ENCODE measurements at places on chromosomes 1 and 21. TPM values are rescaled to one million over a fixed set of nuclear protein-coding genes. Genes with fewer than 3 reads are reported as not detected.
A peak's percentile ranks its signal among the peaks of the same experiment; 100 is the strongest.

- no peak overlapping the region for H3K4me3 ChIP-seq
- no peak for DNase-seq
- no peak overlapping the region for H3K27ac ChIP-seq
- no peaks in the 10 kb centered on the region for H3K27me3 ChIP-seq
Measured at GRCh38 chr1:185632659-185633423, 101.3 kb upstream of the HMCN1 start.

- no peaks in the 10 kb centered on the region for H3K27me3 ChIP-seq
- H3K4me1 ChIP-seq = peaks cover 10% of the 10 kb centered on the region
- no peak overlapping the region for H3K4me3 ChIP-seq
- H3K36me3 ChIP-seq = peaks cover 9% of the 10 kb centered on the region
- DNase-seq = no peak
Measured at GRCh38 chr21:39265603-39266002, 47.8 kb downstream of the BRWD1 start.

DNA sequence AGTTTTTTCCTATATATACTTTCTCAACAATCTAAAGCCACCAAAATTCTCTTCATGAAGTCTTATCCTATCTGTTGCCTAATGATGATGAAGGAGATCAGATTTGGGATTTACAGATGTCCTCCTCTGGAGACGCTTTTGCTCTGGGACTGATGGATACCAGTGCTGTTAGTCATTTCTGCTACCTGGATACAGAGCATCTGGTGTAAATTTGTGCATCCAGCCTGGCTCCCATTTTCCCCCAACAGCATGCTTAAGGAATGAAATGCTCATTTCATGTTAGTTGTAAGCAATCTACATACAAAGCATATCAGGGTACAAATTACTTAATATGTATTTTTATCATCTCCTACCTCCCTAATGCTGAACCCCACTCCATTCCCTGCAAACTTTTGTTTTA, 57.7 kb downstream of the HNRNPR start:
- DNase-seq = no peak
- peak overlapping the region; percentile 52 for H3K27ac ChIP-seq
- H3K4me1 ChIP-seq = peaks cover 90% of the 10 kb centered on the region

DNA sequence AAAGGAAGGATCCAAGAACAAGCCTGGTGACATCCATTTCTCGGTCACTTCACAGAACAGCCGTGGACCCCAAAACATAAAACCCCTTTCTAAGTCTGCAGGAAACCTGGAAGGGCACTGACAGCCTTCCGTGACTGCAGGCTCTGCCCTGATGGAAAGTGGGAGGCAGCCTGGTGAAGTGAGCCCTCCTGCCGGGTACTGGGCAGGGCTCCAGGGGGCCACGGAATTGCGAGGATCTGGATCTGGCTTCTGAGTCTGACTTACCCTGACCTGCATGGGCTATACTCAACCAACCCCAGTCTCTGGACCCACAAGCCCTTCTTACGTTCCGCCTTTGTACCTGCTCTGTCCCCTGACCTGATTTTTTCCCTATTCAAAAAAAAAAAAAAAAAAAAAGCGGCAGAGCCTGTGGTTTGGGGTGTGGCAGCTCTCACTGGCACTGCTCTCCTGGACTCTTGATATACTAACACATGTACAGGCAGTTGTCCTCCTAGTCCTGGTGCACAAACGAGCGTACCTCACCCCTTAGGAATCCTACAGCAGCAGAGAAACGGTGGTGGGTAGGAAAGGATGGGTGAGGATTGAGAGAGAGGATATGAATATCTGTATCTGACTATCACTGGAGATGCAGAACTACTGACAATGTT, 82.9 kb downstream of the BEND5 start:
- no peaks in the 10 kb centered on the region for H3K36me3 ChIP-seq
- no peak overlapping the region for H3K27ac ChIP-seq
- no peaks in the 10 kb centered on the region for H3K4me1 ChIP-seq
- no peak for DNase-seq
- H3K27me3 ChIP-seq = peaks cover 5% of the 10 kb centered on the region
- no peak overlapping the region for H3K4me3 ChIP-seq

- no peak overlapping the region for H3K27ac ChIP-seq
- DNase-seq = no peak
Measured at GRCh38 chr21:29157080-29157479, 26.6 kb downstream of the MAP3K7CL start.

GRCh38 chr21:36852864-36853263, 113.6 kb downstream of the HLCS start:
- H3K27ac ChIP-seq = no peak overlapping the region
- H3K36me3 ChIP-seq = no peaks in the 10 kb centered on the region
- H3K4me1 ChIP-seq = peaks cover 21% of the 10 kb centered on the region
- no peak for DNase-seq
- no peak overlapping the region for H3K4me3 ChIP-seq

GRCh38 chr1:247857069-247857984, at the start of gene TRIM58:
Gene TRIM58, plus strand, starts transcription at chr1:247857187. Its CDS starts 60 bp downstream, at chr1:247857247.
- no peak within 1 kb of the TSS for H3K27ac ChIP-seq
- H3K4me1 ChIP-seq = peaks cover 6% of the 10 kb centered on the region
- H3K4me3 ChIP-seq = no peak within 1 kb of the TSS
- no peaks in the 10 kb centered on the region for H3K27me3 ChIP-seq
- H3K36me3 ChIP-seq = peaks cover 7% of the 10 kb centered on the region

DNA sequence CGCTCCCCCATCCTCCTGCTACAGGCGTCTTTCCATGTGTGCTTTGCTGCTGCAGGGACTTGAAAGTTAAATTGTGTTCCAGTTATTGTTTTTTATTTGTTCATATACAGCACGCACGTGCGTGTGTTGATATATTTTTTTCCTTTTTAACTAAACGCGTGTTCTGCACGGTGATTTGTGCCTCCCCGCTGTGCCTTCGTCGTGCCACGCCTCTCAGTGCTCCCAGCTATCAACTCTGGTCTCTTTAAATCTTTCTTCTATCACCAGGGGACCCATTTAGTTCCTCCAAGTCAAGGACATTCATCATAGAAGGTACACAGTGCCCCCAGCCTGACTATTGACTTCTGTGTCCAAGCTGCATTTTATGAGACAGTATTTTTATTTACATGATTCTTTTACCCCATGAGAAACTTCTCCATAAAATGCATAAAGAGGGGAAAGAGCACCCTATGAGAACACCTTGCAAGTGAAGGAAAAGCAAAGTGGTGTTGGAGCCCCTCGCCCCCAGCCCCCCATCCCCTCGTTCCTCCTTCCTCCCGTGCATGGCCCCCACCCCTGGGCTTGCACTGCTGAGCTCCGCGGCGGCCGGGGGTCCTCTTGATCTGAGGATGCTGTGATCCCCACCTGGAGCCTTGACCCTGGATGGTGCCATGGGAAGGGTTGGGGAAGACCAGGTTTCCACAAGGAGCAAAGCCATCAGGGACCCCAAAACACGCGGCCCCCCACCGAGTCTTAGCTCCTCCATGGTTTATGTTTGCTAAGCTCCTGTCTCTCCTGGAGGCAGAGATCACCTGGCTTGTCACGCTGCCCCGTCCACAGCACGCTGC, 45.5 kb downstream of the KCNAB2 start:
- no peaks in the 10 kb centered on the region for H3K4me1 ChIP-seq
- peaks cover 2% of the 10 kb centered on the region for H3K27me3 ChIP-seq
- no peaks in the 10 kb centered on the region for H3K36me3 ChIP-seq

DNA sequence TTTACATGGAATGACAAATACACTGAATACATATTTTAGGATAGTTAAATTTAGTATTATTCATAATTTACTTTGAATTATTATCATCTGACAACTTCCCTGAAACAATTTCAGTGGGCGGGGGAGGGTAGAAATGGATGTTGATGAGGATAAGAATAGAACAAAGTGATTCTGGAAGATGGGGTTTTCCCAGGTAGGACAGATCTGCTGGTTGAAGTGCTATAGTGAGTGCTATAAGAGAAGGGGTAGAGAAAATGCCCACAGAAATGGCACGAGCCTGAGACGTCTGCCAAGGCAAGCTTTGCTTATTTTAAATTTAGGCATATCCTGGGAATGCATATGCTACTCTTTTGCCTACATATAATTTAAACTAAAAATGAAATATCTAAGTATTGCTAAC, 3.2 kb downstream of the CFH start:
- H3K27me3 ChIP-seq = no peaks in the 10 kb centered on the region
- H3K27ac ChIP-seq = no peak overlapping the region
- H3K36me3 ChIP-seq = no peaks in the 10 kb centered on the region

- peak overlapping the region; percentile 79 for H3K27ac ChIP-seq
- H3K4me3 ChIP-seq = peak overlapping the region; percentile 56
- DNase-seq = peak; percentile 76
- peaks cover 6% of the 10 kb centered on the region for H3K27me3 ChIP-seq
Measured at GRCh38 chr21:34726627-34727337, 58.0 kb downstream of the CLIC6 start.

- H3K27ac ChIP-seq = no peak overlapping the region
- peaks cover 5% of the 10 kb centered on the region for H3K4me1 ChIP-seq
- no peaks in the 10 kb centered on the region for H3K27me3 ChIP-seq
- peaks cover 34% of the 10 kb centered on the region for H3K36me3 ChIP-seq
- H3K4me3 ChIP-seq = no peak overlapping the region
Measured at GRCh38 chr1:100076744-100077143, 56.0 kb downstream of the SASS6 start.

- no peak overlapping the region for H3K4me3 ChIP-seq
- no peaks in the 10 kb centered on the region for H3K36me3 ChIP-seq
- peaks cover 5% of the 10 kb centered on the region for H3K4me1 ChIP-seq
- no peak overlapping the region for H3K27ac ChIP-seq
- no peak for DNase-seq
- H3K27me3 ChIP-seq = peaks cover 19% of the 10 kb centered on the region
Measured at GRCh38 chr1:115705085-115705951, 63.2 kb downstream of the CASQ2 start.

LCE1D gene
- total RNA-seq = not detected

Data from HFFc6 (cell line).